Activated CD8-positive, alpha-beta memory T cell treated with anti-CD3 and anti-CD28 coated beads, Interleukin-2, amount 50 U/mL, for 48 hours (primary cell): ENCODE measurements at places on chromosomes 6 and 20.

GRCh38 chr6:10403385-10404106 lies 11.3 kb downstream of the TFAP2A start:
- no peak for DNase-seq

DNA sequence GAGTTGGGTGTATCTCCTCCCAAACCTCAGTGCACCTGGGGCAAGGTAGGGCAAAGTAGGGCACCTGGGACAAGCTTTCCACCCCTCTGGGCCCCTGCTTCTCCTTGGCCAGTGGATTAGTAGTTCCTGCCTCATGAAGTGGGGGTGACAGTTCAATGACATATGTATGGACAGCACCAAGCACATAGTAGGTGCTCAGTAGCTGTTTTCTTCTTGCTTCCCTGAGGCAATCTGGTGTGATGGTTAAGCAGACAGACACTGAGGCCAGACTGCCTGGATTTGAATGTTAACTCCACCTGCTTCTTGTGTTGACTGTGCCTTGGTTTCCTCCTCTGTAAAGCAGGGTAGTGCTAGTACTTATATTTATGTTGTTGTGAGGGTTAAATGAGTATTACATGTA lies 25.8 kb downstream of the EPB41L1 start:
- no peak for DNase-seq

DNA sequence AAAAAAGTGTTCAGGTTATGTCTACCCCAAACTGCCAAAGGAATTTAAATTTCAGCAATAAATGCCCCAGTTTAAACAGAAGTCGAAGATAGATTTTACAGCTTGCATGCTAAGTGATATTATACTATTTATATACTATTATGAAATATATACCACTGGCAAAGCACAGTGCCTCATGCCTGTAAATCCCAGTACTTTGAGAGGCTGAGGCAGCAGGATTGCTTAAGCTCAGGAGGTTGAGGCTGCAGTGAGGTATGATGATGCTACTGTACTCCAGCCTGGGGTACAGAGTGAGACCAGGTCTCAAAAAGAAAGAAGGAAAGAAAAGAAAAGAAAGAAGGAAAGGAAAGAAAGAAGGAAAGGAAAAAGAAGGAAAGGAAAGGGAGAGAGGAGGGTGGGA lies 102.1 kb downstream of the MTFR2 start:
- DNase-seq: no peak

GRCh38 chr6:32076321-32076809 lies 32.8 kb downstream of the TNXB start:
- no peak for DNase-seq

DNA sequence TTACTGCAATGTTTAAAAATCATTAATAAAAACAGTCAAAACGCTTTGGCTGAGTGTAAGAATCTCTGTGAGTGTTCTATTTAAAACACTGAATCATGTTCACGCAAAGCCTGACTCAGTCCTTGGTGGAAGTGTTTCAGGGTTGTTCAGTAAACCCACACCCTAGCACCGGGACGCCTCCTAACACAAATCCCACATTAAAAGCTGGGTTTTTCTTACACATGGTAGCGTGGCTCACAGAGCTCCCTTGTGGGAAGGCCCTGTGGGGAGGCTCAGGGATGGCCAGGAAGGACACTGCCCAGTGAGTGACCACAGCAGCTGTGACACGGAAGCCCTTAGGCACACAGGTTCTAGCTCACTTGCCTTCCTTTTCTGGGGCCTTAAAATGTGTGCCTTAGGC lies 80.2 kb downstream of the GMPR start:
- no peak for DNase-seq

GRCh38 chr6:10676403-10676802 lies 18.0 kb downstream of the C6orf52 start:
- DNase-seq: no peak

DNA sequence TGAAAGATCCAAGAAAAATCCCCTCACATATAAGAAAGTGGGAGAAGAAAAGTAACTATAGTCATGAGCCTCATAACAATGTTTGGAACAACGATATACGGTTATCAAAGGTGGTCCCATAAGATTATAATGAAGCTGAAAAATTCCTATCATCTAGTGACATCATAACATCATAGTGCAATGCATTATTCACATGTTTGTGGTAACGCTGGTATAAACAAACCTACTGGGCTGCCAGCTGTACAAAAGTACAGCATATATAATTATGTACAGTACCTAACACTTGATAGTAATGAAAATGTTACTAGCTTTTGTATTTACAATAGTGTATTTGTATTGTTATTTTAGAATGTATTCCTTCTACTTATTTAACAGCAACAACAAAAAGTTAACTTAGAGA lies 240.7 kb downstream of the RNGTT start:
- DNase-seq: no peak
